Stomach (tissue), 19 donors: ENCODE measurements at places on chromosomes 1 and 21. TPM values are rescaled to one million over a fixed set of nuclear protein-coding genes. Genes with fewer than 3 reads are reported as not detected.

GUCA2A gene
- total RNA-seq, result not detected

FTCD gene
- not detected for total RNA-seq

MYOG gene
- total RNA-seq, result not detected

MROH9 gene
- total RNA-seq, result not detected

PTAFR gene
- 0.45 TPM for total RNA-seq

C8A gene
- not detected for total RNA-seq

EFNA3 gene
- total RNA-seq, result not detected

SPSB1 gene
- total RNA-seq, result 15.1 TPM
